ENCODE measurements at places on chromosomes 5 and 9. TPM values are rescaled to one million over a fixed set of nuclear protein-coding genes. Genes with fewer than 3 reads are reported as not detected.

- no peak for DNase-seq
Observed at GRCh38 chr5:7925961-7926695, 57.2 kb downstream of the MTRR start.

DNA sequence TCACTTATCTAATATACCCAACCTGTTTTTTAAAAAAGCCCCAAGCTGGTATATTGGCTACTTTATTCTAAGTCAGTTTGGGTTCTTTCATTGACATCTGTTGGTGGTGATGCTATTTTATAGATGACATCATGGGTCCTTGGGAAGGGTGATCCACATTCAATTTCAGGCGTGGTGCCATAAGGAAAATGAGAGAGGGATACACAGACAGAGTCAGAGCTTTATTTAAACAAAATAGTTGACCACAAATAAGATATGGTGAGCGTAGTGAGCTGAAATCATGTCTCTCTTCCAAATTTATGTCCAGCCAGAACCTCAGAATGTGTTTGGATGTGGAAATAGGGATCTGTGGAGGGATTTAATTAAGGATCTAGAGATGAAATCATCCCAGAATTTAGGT lies 302.4 kb downstream of the MAT2B start:
- DNase-seq = no peak

DNA sequence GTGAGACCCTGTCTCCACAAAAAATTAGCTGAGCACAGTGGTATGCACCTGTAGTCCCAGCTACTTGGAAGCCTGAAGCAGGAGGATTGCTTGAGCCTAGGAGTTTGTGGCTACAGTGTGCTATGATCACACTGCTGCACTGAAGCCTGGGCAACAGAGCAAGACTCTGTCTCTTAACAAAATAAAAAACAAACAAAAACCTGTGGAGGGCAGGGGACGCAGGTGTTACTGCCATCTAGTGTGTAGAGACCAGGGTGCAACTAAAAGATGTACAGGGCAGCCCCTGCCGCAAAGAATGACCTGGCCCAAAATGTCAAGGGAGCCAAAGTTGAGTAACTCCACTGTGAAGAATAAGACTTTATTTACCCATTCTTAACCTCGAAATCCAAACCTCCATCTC lies 27.1 kb downstream of the ASPN start:
- no peak for DNase-seq

DNA sequence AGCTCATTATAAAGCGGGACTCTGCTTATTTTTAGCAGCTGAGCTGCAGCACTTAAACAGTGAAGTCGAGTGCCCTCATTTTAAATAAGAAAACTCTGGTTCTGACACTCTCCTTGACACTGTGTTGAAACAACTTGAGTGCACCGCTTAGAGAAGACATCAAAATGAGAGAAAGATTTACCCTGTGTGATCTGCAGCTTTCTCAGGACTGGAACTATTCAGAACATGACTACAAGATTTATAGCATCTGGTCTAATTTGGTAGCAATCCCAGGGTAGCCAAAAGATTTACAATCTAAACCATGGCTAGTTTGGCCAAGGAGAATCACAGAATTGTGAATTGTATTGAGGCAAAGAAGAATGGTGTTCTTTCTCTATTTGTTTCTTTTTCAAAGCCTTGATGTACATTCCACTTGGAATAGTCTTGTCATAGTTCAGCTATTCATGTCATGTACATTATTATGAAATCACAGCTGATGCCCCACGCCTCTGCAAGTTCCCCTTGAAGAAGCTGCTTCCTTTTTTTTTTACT lies 38.7 kb downstream of the PLEKHG4B start:
- DNase-seq = no peak

DNA sequence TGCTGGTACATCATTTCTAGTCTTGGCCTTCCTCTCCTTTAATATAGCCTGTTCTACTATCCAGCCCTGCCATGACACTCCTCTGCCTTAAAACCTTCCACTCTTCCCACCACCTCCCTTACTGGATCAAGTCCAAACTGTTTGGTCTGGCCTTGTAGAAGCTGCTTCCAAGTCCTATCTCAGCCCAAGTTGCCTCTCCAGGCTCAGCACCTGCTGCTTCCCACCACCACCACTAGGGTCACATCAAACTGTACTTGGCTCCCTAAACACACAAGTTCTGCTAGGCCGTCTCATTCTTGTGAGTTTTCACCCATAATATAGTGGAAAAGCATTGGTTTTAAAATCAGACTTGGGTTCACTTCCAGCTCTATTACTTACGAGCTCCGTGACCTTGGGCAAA lies 1.4 kb downstream of the NDUFA8 start:
- no peak for DNase-seq

DNA sequence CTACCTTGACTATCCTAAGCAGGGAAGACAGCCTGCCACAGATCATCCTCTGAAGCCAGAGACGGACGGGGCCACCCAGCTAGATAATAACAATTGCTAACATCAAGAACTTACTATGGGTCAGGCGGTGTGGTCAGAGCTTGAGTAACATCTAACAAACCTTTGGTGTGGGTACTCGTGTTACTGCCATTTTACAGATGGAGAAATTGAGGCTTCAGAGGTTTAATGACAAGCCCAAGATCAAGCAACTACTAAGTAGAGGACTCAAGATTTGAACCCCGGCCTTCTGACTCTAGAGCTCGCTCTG lies 16.7 kb upstream of the ARSI start:
- no peak for DNase-seq

DNA sequence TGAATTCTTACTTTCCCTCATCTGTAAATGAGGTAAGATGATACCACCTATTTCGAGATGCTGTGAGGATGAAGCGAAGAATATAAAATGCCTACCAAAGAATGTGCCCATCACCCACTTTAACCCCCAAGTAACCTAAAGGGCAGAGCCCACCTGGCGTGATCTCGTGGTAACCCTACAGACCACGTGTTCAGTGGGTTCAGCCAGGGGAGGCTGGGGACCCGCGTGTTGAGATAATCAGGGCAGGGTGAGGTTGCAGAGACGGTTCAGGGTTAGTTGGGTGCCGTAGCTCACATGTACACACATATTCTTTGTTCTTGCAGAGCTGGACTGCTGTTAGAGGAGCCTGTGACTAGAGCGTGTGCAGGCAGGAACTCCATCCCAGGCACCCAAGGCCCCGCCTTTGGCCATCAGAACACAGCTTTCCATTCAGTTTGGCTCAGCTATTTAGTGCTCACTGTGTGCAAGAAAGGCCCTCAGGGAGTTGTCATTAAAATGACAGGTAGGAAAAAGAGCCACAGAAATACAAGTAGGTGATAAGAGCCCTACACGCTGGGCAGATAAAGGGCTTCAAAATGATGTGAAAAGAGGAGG lies 56.5 kb upstream of the HAND1 start:
- no peak for DNase-seq

GRCh38 chr9:112328545-112328944 lies 4.9 kb downstream of the PTBP3 start:
- DNase-seq = no peak

DNA sequence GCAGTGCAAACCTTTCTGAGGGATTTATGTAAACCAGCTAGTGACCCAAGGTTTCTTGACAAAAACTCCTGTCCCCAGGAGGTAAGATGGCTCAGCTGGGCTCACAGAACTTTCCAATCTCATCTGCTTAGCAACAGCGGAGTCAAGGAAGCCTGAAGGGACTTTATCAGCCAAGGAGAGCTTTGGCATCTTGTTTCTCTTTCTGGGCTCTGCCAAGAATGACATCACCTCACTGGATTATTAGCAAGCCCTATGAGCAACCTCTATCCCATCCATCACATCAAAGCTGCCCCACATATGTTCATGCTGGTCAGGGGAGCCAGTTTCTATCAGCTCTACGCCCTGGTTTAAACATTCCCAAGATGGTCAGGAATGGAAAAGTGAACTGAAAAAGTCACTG lies 461.3 kb downstream of the ENC1 start:
- DNase-seq = no peak

ABCA1 gene
- total RNA-seq = 22.3 TPM

SHC3 gene
- total RNA-seq = 91.1 TPM

GRCh38 chr5:170296036-170296934 lies 1.3 kb downstream of the LCP2 start:
- no peak for DNase-seq

DNA sequence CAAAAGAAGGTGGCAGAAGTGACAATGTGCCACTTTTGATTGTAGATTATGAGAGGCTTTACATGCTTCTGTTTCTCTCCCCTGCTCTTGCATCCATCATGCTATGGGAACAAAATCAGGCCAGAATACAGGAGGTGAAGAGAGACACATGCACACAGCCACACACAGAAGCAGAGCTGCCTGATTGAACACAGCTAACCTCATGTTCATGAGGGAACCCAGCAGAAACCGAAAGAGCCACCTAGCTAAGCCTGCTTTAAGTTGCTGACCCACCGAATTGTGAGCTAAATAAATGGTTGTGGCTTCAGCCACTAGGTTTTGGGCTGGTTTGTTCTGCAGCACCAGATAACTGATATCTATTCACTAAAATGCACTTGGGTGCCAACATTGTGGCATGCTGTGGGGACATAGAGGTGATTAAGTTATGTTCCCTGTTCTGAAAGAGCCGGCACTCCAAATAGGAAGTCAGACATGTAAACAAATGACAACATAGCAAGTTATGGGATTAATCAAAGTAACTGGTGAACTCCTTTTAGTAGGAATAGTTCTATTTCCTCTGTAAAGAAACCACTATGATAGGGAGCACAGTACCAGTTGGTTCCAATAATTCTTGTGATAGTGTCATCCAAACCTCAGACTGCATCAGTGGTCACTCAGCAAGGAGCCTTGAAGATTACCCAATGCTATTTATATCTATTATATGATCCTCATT lies 93.6 kb upstream of the TNC start:
- DNase-seq = no peak

MEIKIN gene
- 2.8 TPM for total RNA-seq

COX7C gene
- 464 TPM for total RNA-seq

DOCK8 gene
- total RNA-seq = 13.0 TPM

- DNase-seq = no peak
Observed at GRCh38 chr5:111296570-111296969, 72.4 kb downstream of the CAMK4 start.

DNA sequence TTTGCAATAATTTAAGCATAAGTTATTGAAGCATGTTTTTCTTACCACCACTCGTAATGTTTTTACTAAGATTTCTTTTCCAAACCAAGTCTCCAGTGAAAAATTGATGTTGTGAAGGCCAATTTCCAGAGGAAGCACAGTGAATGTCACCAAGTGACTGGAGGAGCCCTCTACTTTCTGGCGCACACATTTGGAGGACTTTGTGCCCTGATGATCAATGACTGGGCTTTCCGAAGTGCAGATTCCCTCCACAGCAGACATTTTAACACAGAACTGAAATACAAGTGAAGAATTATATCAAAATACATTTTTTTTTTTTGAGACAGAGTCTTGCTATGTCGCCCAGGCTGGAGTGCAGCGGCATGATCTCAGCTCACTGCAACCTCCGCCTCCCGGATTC lies 52.6 kb downstream of the C5 start:
- DNase-seq = no peak

CDC25C gene
- total RNA-seq = 0.67 TPM

GRCh38 chr9:70398145-70398556 lies 16.3 kb downstream of the KLF9 start:
- DNase-seq = no peak

GRCh38 chr5:1727571-1727970 lies 72.1 kb downstream of the MRPL36 start:
- no peak for DNase-seq

- DNase-seq = no peak
Observed at GRCh38 chr5:124457101-124457500, 289.3 kb downstream of the ZNF608 start.

GRCh38 chr5:137572042-137572695 lies 73.0 kb upstream of the SPOCK1 start:
- DNase-seq = no peak

UBE2QL1 gene
- total RNA-seq = 49.1 TPM

PCDHGA12 gene
- total RNA-seq = 16.3 TPM

- no peak for DNase-seq
Observed at GRCh38 chr9:880725-881124, 39.2 kb downstream of the DMRT1 start.

GRCh38 chr5:56076486-56076885 lies 81.7 kb upstream of the IL6ST start:
- no peak for DNase-seq

DNA sequence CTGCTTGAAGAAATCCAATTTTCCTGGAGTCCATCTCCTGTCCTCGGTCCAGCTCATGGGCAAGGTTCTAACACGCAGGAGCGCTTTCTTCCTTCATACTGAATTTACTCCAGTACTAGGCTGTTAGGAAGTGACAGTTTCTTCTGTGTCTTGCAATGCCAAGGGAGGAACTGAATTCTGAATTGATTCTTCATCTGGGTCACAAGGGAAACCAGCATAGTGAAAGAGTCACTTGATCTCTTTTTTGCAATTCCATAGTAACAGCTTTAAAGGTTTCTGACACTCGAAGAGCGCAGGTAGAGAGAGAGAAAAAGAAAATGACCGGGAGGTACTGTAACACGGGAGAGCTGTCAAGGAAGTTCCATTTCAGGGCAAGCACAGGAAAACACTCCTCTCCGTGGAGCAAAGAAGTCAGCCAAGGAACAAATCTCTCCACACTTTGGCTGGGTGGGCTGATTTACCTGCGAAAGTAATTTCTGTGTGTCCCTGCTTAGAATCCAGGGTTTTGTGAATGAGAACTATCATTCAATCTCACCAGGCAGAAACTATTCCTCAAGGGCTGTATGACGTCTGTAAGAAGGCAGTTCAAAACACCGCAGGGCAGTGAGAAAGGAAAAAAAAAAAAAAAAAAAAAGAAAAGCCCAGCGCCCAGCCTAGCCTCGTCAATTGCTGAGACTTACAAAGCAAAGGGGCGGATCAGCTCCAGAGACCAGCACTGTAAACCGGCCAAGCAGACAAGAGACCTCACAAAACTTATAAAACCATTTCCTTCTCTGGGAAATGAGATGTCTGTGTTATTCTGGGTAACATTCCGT lies 617.8 kb downstream of the PDE4D start:
- DNase-seq = no peak

UGT3A2 gene
- total RNA-seq = not detected

- DNase-seq = peak; percentile 12
Observed at GRCh38 chr9:135083241-135083810, 4.1 kb upstream of the OLFM1 start.

GRCh38 chr5:135033901-135034235 lies at the start of gene PITX1:
Gene PITX1 (minus strand): TSS chr5:135034228. CDS start chr5:135033881, 347 bp downstream.
- DNase-seq = no peak

DNA sequence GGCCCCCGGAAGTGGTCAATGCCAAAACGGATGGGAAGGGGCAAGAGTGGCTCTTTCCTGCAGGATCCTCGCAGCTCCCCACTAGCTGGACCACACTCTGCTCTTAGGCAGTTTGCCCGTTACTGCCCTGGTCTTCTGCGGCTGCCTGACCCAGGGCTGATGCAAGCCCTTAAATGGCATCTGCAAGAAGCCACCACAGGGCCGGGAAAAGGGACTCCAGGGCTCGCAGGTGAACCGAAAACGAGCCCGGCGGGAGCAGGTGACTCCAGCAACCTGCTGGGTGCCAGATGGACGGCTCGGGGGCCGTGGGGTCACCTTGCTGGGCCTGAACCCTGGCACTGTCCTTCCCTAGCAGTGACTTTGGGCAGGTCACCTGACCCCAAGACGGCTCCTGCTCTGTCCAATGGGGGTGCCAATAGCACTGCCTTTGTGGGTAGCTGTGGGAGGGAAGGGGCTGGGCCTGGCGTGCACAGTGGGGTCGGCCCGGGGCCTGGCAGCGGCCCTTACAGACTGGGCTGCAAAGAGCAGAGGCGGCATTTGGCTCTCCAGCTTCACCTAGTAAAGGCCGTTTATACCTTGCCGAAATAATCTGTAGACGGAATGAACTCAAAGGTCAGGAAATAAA lies 1.3 kb downstream of the TMEM250 start:
- DNase-seq = no peak

Data from dorsolateral prefrontal cortex (tissue), 122 donors.